ENCODE measurements at places on chromosomes 13 and 19.
A peak's percentile ranks its signal among the peaks of the same experiment; 100 is the strongest.

DNA sequence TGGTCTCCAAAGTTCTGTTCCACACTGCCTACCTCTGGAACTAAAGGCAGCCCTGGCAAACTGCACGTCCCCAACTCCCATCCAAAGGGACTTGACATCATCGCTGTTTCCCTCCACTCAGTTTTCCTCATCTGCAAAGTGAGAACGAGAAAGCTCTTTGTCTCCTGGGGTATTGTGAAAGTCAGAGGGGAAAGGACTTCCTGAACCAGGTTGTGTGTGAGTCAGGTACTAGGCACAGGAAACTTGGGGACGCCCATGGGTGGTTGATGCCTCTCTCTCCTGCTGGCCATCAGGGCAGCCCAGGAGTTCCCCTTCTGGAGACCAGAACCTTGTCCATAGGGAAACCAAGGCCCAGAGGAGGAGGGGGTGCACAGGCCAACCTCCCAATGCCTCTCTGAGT, 4.7 kb downstream of the CRLF1 start:
- H3K27me3 ChIP-seq: peaks cover 6% of the 10 kb centered on the region
- H3K27ac ChIP-seq: no peak overlapping the region
- H3K4me3 ChIP-seq: no peak overlapping the region
- H3K4me1 ChIP-seq: peaks cover 3% of the 10 kb centered on the region

DNA sequence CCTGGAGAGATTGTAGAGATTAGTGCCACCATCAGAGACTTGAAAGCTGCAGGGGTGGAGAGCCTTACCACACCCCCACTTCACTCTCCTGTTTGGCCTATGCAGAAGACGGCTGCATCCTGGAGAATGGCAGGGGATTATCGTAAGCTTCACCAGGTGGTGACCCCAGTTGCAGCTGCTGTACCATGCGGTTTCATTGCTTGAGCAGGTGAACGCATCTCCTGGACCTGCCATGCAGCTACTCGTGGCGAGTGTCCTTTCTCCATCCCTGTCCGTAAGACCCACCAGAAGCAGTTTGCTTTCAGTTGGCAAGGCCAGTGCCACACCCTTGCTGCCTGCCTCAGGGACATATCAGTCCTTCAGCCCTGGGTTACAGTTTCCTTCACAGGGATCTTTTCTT, 21.2 kb downstream of the PPP5C start:
- no peak overlapping the region for H3K4me3 ChIP-seq
- no peaks in the 10 kb centered on the region for H3K36me3 ChIP-seq
- no peak overlapping the region for H3K27ac ChIP-seq
- peaks cover 17% of the 10 kb centered on the region for H3K4me1 ChIP-seq
- no peak for DNase-seq

GRCh38 chr19:38285567-38285966, 18.5 kb upstream of the C19orf33 start:
- no peak for DNase-seq
- no peaks in the 10 kb centered on the region for H3K36me3 ChIP-seq
- no peaks in the 10 kb centered on the region for H3K4me1 ChIP-seq
- H3K27ac ChIP-seq: peak overlapping the region; percentile 17

DNA sequence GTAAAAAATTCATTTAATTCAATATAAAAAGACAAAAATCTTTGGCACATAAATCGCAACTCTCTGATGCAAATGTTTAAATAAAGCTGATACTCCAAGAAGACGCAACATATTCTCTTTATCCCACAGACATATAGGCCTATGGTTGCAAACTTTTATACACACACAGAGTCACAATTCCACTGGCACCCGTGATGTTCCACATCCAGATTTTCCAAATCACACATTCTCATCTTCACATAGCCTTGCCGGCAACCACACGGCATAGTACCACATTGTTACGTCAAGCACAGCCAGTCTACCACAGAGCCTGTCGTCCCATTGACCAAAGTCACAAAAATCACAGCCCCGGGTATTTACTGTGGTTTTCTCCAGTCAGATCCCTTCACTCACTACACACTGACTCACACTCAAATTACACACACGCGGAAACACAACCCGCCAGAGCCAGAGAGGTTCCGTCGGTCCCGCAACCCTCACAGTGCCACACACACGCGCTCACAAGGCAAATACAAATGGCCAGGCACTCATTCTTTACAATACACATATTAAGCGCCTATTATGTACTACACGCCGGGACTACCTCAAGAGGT, 546 bp upstream of the ZNF546 start:
- peak overlapping the region; percentile 71 for H3K4me3 ChIP-seq
- H3K27me3 ChIP-seq: no peaks in the 10 kb centered on the region
- peak overlapping the region; percentile 94 for H3K27ac ChIP-seq
- no peaks in the 10 kb centered on the region for H3K36me3 ChIP-seq
- no peak for DNase-seq
- H3K4me1 ChIP-seq: no peaks in the 10 kb centered on the region

GRCh38 chr13:114103801-114104654, 28.4 kb downstream of the RASA3 start:
- DNase-seq: peak; percentile 42
- H3K27me3 ChIP-seq: no peaks in the 10 kb centered on the region
- no peak overlapping the region for H3K27ac ChIP-seq
- no peaks in the 10 kb centered on the region for H3K36me3 ChIP-seq
- H3K4me3 ChIP-seq: no peak overlapping the region

GRCh38 chr19:1862068-1862423, 1.3 kb downstream of the KLF16 start:
- peak overlapping the region; percentile 75 for H3K27ac ChIP-seq
- no peak for DNase-seq
- peak overlapping the region; percentile 64 for H3K4me3 ChIP-seq

DNA sequence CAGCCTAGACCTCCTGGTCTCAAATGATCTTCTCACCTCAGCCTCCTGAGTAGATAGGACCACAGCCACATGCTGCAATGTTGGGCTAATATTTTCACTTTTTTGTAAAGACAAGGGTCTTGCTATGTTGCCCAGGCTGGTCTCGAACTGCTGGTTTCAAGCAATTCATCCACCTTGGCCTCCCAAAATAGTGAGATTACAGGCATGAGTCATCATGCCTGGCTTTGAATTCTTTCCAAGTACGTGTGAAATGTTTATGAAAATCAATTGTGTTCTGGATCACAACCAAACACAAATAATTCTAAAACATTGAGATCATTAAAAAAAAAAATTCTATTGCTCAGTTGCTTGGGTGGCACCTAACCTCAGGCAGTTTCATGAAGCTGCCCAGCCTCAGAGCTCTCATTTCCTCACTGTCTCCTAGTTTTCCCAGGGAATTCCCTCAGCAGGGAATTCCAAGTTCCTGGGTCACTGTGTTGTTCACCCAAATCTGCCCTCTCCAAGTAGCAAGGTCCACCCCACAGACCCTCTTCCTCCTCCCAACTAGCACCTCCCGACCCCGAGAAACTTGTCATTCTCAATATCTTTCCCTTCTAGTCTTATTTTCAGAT, 44.8 kb downstream of the ING1 start:
- no peaks in the 10 kb centered on the region for H3K27me3 ChIP-seq
- no peaks in the 10 kb centered on the region for H3K4me1 ChIP-seq
- no peaks in the 10 kb centered on the region for H3K36me3 ChIP-seq
- no peak overlapping the region for H3K4me3 ChIP-seq
- no peak for DNase-seq
- H3K27ac ChIP-seq: no peak overlapping the region

All from breast epithelium (tissue), 4 donors.